Activated naive CD8-positive, alpha-beta T cell treated with anti-CD3 and anti-CD28 coated beads, Interleukin-2, amount 50 U/mL, for 16 hours (primary cell): ENCODE measurements at places on chromosomes 16 and 17.
A peak's percentile ranks its signal among the peaks of the same experiment; 100 is the strongest.

DNA sequence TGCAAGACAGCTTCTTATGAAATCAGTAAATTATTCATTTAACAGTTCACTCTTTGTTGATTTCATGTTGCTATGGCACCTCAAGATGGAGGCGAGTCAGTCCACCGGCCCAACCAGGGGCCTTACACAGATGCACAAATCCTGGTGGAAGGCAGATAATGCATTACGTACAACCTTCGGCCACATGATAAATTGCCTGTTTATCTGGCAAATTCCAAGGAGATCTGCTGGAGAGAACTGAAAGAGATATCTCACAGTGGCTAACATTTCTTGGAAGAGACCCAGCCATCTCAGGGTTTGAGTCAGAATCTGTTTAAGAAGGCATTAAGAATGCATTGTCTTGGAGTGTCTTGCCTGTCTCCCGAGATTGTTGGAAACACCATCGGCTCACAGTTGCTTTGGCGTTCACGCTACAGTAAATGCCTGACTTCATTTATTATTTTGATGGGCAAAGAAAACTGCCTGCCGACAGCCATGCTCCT is 225.6 kb downstream of the MSI2 start:
- DNase-seq = no peak

- no peak for DNase-seq
Observed at GRCh38 chr17:83056583-83057396, 22.6 kb upstream of the METRNL start.

DNA sequence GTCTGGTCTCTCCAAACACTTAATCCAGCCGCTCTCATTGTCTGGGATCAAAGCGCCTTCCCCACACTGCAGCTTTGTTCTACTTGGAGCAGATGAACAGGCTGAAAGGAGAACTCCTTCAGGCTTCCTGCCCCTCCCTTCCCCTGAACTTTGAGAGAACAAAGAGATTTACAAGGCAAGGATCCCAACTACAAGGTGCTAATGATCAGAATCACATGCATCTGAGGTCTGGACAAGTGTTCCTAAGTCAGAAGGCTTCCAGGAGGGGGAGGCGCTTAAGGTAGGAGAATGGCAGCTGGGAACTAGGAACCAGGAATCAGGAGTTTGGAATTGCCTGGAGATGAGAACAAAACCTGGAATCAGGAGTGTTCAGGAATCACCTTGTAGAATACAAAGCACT is 606.3 kb upstream of the CDH11 start:
- DNase-seq = no peak

DNA sequence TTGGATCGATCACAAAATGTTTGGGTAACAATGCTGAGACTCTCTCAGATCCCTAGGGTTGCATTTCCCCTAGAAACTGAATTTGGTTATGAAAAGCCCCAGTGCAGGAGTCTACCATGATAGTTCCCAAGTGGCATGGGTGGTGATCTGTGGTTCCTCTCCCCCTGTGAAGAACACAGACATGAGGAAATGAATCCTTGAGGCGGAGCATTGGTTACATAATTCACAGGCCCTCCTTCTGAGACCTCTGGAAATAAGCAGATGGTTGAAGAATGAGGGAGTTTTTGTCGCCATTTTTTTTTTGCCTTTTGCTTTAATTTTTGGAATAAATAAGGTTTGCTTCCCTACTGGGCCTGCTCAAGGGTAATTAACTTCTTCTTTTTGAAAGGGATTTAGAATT is 597.0 kb upstream of the RBFOX1 start:
- no peak for DNase-seq

DNA sequence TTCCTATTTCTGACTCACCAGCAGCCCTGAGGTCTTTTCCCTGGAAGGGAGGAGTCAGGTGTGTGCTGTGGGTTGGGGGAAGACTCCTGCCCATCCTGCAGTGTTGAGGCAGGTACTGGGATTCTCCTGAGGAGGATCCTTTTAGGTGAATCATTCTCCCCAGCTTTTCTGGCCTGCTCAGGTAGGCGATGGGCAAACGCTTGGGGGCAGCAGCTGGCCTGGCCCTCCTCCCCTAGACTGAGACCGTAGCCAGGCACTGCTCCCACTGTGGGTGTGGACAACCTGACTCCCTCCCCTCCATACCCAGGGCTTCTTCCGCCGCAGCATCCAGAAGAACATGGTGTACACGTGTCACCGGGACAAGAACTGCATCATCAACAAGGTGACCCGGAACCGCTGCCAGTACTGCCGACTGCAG is 15.1 kb downstream of the GJD3 start:
- DNase-seq = no peak

DNA sequence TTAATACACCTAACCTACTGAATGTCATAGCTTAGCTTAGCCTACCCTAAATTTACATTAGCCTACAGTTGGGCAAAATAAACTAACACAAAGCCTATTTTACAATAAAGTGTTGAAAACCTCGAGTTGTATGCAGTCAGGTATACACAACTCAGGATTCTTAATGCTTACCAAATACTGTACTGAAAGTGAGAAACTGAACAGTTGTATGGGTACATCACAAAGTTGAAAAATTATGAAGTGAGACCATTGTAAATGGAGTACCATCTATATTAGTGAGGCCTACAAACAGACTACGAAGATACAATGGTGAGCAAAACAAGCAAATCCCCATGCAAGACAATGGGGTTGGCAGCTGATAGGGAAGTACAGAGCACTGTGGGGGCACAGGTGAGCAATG is 79.7 kb downstream of the VAT1L start:
- DNase-seq = no peak

- no peak for DNase-seq
Observed at GRCh38 chr16:68754084-68754792, 17.1 kb downstream of the CDH1 start.

DNA sequence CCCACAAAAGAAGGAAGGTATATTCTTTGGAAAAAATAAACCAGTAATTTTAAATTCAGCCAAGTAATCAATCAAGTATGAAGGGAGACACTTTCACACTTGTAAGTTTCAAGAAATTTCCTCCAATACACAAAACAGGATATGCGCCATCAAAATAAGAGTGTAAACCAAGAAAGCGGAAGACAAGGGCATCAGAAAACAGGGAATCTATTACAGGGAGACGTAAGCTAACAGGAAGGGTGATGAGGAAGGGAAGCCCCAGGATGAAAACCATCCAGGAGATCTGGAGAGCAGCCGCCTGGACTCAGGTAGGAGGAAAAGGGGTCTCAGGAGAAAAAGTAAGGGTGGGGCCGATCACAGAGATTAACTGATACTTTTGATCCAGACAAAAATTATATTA is 31.8 kb upstream of the PITPNM3 start:
- DNase-seq = no peak

GRCh38 chr17:43018932-43019331 is 3.3 kb downstream of the VAT1 start:
- no peak for DNase-seq

GRCh38 chr16:5379954-5380353 is 282.4 kb upstream of the EEF2KMT start:
- no peak for DNase-seq

- DNase-seq = no peak
Observed at GRCh38 chr16:83336603-83337002, 471.2 kb upstream of the HSBP1 start.

- DNase-seq = no peak
Observed at GRCh38 chr17:9037736-9038135, 16.4 kb downstream of the NTN1 start.

DNA sequence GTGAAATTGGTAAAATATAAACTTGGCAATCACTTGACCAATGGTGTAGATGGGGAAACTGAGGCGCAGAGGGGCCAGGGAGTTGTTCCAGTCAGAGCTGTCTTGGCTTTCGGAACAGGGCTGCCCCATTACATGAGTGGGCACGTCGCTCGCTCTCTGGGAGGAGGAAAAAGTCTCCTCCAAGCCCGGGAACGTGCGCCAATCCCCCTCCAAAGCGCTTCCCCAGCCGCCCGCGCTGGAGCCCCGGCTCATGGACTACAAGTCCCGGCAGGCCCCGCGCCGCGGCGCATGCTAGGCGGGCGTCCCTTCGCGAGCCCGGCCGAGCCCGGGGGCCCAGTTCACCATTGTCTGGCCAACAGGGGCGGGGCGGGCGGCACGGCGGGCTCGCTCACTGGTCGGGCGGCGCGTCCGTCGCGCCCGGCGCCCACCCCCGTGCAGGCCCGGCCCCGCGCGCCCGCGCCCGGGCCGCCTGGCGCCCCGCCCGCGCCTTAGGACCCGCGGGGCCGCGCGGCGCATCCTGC is at the start of gene LLGL1:
TSS of gene LLGL1 (plus strand) at position 515 of the 521 bp plus-strand sequence. CDS start 48 bp downstream, outside the sequence.
- DNase-seq = peak; percentile 92

- DNase-seq = peak; percentile 24
Observed at GRCh38 chr17:58447039-58447975, 30.0 kb upstream of the RNF43 start.

- no peak for DNase-seq
Observed at GRCh38 chr17:10767232-10767631, 36.7 kb downstream of the TMEM238L start.

DNA sequence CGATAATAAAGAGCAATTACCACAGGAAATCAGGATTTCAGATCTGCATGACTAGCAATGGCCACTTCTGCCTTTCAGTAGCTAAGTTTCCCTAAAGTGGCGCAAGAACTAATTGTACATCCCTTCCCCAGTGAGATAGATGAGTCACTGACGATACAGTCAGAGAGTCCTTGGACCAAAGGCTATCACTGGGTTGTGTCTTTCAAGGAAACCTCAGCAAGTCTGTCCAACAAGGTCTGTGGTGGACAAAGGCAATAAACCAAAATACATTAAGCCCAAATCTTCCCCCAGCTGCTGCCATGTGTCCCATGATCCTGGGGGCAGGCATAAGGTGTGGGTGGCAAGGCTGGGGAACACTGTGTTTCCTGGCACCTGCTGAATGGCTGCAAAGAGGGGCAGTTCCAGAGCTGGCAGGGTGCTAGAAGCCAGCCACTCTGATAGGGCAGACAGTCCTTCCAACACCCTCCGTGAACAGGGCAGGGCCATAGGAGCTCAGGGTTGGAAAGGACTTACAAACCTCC is 20.5 kb upstream of the MTMR4 start:
- DNase-seq = no peak

DNA sequence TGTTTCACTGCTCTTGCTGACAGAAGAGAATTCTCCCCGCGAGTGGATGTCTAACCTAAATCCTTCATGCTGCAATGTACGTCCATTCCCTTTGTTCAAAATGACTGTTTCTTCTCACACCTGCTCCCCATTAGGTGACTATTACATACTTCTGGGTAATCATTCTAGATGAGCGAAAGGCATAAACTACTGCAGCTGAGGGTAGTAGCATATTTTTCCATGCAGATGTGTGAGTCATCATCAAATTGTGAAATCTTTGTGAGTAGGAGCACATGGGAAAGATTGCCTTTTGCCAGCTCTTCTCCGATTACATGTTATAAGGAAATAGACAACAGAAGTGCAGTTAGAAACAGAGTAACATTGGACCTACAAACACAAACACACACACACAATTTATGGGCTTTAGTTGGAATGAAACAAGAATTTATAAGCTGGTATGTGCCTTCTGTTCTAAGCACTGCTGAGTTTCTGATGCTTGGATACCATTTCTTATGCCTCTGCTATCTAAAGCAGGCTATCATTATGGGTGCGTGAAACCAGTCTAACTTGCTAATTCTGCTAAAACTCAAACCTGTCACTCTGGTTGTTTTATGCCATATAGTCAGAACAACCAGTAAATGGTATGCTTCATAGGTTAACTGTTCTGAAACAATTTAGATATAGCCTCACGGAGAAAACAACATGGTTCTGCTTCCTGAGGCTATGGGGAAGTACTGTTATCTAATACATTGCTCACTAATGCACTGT is 346.9 kb upstream of the PSMD7 start:
- DNase-seq = no peak

GRCh38 chr17:81371910-81372760 is 23.1 kb upstream of the BAHCC1 start:
- no peak for DNase-seq

- DNase-seq = no peak
Observed at GRCh38 chr16:11672206-11673090, 4.2 kb downstream of the SNN start.
